ENCODE measurements at places on chromosomes 7 and 10.

DNA sequence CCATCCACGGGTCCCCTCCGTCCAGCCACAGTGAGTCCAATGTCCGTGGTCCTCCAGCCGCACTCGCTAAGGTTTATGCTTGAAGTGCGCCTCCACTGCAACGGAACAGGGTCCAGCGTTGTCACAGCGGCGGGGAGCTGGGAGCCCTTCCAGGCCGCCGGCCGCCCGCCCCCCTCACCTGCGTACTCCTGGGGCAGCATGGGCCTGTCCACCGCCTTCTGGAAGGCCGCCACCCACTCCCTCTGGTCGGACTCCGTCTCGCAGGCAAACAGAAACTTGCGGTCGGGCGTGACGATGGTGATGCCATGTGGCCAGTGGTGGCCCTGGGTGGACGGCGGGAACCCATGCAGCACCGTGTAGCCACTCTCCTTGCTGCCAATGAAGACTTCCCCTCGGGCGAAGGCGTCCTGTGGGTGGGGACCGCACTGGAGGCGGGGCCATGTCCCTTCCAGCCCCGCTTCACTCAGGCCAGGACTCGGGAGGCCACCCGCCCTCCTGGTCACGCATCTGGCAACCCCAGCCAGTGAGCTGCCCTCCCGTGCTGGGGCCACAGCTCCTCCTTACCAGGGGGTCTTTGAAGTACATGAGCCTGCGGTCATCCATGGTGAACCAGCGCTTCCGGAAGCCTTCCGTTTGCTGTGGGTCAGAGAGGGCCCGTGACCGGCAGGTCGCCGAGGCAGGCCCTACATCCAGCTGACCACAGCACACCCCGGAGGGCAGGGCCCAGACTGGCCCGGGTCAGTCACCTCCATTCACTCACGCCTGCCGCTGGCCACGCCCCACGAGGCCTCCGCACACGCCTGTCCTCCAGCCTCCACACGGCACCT lies 22.7 kb downstream of the GET4 start:
- DNase-seq = no peak

- DNase-seq = no peak
Observed at GRCh38 chr7:35969066-35969465, 168.2 kb downstream of the SEPTIN7 start.

- no peak for DNase-seq
Observed at GRCh38 chr10:8054494-8055407, at the start of gene GATA3. GATA3 (plus strand) TSS chr10:8054688; CDS start chr10:8055656, 968 bp downstream.

DNA sequence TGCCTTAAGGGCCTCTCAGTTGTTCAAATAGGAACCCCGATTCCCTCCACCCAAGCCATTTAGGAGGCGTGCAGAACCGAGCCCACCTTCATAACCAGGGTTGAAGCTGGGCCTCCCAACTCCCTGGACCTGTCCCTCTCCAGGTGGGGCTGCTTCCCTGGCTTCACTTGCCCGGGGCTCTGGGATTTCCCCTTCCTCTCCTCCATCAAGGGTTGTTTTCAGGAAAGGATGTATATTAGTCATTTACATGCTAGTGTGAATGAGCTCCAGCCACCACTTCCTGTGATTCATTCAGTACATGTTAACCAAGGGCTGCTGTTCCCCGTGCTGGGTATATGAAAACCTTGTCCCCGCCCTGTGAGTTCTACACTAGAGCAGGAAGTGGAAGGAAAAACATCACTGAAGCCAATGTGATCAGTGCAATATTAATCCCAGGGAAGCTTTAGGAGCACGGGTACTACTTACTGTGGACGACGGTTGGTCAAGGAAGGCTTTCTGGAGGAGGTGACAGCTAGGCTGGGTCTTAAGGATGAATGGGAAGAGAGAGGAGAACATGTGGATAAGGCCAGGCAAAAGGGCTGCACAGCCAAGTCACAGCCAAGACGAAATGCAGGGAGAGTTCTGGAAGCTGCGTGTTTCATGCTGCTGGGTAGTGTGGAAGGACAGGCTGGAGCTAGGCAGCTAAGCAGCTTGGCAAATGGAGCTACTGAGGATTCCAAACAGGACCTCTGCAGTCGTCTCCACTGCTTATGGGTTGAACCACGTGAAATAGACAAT lies 150.1 kb upstream of the SHH start:
- no peak for DNase-seq

DNA sequence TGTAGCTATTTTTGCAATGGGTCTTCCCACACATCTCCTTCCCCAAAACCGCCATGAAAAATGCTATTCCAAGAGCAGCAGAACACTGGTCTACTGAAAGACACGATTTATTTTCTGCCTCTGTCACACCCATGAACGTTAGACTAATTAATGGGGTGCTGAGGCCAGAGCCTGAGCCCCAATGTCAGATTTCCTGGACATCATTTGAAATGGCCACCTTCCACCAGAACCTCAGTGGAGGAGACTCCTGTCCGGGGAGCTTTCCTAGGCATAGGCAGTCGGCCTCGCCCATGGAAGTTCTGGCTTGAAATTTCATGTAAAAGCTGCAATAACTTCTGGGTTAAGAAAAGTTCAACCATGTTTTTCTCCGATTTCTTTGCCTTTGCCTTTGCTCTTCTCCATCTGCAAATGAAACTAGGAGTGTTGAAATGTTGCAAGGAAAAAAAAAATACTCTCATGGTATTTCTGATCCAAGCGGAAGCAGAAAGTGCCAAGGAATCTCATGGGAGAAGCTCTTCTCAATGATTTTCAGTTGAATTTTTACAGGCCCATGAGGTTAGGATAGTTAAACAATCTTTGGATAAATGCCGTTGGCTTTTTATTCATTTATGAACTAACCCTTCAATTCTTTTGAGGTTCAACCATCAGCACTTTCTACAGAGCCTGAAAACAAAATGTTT lies 570.8 kb upstream of the MGMT start:
- no peak for DNase-seq

GRCh38 chr7:125363873-125364272 lies 434.2 kb upstream of the POT1 start:
- DNase-seq = no peak

DNA sequence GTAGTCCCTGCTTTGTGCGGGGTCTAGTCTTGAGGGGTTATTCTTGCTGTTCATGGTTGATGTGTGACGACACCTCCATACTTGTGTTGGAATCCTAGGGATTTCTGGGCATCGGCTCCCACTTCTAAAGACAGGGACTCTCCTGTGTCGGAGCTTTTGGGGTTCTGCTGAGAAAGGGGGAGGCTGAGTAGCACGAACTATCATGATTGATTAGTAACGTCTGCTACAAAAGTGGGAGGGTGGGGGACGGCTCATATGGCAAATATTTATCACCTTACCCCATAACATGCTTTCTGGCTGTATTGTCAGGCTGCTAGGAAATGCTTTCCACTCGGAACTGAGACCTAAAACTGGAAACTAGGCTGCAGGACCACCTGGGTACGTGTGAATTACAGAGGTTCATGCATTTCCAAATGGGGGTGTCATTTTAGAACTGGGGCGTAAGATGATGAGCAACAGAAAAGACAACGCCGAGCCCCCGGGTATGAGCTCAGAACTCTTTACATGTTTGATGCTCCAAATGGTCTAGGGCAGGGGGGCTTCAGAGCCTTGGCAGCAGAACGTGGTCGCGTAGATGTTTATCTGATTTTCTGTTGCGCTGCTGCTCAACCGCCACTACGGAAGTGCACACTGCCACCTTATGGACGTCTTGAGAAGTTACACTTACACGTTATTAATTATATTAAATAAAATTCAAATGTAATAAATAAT lies 15.1 kb upstream of the NME8 start:
- DNase-seq = no peak

- no peak for DNase-seq
Observed at GRCh38 chr10:125641398-125641797, 41.6 kb downstream of the TEX36 start.

DNA sequence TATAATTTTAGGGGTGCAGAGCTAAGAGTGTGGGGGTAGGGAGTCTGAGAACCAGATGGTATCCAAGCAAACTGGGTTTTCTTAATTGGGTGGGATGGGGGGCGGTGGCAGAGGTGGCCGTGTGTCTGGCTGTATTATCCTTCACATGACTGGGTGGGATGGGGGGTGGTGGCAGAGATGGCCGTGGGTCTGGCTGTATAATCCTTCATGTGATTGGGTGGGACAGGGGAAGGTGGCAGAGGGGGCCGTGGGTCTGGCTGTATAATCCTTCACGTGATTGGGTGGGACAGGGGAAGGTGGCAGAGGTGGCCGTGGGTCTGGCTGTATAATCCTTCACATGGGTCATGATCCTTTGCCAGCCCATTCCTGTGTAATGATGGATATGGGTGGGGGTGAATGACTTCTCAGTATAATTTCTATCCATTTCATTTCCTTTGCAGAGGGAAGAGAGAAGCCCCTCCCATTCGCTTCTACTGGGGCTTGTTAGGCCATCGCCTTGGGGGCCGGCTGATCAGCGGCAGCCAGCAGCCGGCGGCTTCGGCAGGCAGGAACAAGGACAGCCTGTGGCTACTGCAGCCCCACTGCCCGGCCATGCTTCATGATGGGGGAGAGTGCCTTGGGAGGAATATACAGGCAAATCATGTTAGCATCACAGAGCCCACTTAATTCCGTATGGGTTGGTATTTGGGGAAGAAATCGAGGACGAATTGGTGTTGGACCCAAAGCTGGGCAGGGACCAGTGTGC lies 179.6 kb upstream of the MKI67 start:
- DNase-seq = no peak

GRCh38 chr10:3977761-3978160 lies 192.8 kb upstream of the KLF6 start:
- no peak for DNase-seq

DNA sequence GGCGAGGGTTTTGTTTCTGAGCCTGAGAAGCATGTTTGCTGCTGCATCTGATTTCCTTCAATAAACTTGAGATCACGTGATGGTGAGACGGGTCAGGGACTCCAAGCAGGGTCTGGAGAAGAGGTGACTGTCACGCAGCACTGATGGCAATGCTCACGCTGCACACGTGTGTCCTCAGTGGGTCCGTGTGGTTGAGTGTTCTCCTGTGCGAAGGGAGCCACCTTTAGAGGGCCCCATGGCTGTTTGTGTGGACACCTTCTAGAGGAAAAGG lies 100.4 kb downstream of the WDR37 start:
- DNase-seq = no peak

GRCh38 chr10:30422981-30423654 lies 10.9 kb upstream of the MAP3K8 start:
- no peak for DNase-seq

GRCh38 chr7:7159063-7159658 lies 23.2 kb upstream of the C1GALT1 start:
- DNase-seq = no peak

GRCh38 chr10:34181553-34182300 lies 633.4 kb downstream of the PARD3 start:
- no peak for DNase-seq

- DNase-seq = no peak
Observed at GRCh38 chr10:89019569-89020327, 29.1 kb downstream of the FAS start.

GRCh38 chr10:94035982-94036765 lies 42.4 kb downstream of the PLCE1 start:
- DNase-seq = no peak

DNA sequence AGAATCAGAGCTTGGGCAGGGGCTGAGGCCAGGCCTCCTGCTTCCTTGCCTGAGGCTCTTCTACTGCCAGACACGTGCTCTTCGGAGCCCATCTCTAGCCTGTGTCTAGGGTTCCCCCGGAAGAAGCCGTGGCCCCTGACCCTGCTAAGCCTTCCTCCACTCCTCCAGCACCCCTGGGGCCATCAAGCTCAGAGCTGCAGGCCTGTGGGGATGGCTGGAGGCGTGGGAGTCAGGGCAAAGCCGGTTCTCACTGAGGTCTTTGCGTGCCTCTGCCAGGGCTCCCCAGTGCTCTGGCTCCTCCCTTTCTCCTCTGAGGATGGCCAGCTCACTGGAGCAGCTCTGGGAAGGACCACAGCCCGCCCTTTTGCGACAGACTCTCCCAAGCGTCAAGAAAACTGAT lies 34.4 kb downstream of the GHRHR start:
- DNase-seq = no peak

DNA sequence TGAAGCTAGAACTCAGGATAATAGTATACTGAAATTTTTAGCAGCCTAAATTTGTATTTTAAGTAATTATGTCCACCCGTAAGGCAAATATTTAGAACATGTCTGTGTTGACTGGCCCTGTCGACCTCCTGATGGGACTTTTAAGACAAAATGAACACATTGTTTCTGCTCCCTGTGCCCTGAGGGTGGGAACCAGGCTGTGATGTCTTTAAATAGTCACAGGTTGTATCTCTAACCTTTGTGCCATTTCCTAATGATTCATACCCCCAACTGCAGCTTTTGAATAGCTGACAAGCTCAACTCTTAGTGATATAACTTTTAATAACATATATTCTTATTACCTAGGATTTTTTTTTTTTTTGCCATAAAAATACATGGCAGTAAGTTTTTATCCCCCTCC lies 494.9 kb upstream of the AKR1E2 start:
- DNase-seq = no peak

- DNase-seq = no peak
Observed at GRCh38 chr10:88082391-88082790, 219.0 kb downstream of the PTEN start.

- DNase-seq = no peak
Observed at GRCh38 chr10:18240185-18240882, 100.1 kb downstream of the CACNB2 start.

DNA sequence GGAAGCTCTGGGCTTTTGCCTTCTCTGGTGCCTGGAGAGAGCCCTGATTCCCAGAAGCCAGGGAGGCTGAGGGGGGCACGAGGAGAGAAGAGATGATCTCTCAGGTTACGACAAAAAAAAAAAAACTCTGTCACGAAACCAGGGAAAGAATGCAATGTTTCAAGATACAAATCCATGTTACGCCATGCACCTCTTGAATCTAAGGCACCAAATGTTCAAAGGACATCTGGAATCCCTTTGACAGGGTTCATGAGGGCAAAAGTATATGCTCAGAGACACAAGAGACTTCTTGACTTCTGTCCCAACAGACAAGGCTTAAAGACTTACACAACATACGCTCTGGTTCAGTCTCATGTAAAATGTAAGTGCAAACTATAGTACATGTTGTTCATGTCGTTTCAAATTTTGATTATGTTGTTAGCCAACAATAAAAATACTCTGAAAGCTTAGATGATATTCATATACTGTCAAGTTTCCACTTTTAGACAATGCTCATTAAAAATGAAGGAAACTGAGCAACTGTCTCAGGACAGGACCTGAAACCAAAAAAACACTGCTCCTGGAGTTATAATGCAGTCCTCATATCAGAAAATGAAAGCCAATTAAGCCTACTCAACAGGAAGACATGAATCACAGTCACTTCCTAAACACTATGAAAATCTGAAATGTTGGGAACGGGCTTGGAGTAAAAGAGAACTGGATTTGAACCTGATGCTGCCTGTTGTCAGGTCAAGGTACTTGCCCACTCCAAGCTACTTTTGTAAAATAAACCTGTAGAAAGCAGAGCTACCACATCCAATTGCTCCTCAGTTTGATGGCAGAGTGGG lies 72.3 kb downstream of the CHCHD3 start:
- DNase-seq = no peak

DNA sequence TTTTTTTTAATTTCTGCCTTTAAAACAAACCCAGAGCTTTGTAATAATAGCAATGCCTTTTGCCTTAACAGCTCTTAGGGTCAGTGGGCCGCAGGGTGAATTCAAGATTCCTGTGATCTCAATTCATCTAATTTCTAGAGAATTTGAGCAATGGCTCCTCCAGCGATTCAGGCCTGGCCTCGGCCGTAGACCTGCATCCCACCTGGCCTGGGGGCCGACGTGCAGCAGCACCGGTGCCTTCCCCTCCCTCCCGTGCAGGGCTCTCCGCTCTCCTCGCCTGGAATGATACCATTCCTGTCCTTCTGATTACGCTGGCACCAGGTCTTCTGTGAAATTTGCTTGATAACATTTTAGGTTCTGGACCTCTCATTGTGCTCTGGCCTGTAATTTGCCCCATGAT lies 172.5 kb downstream of the ADARB2 start:
- no peak for DNase-seq

GRCh38 chr7:134542195-134542771 lies 6.6 kb upstream of the AKR1B15 start:
- DNase-seq = no peak

All from NCI-H1436 treated with DMSO at 0.1 percent for 48 hours (cell line).